ENCODE measurements at places on chromosomes 1 and 21. TPM values are rescaled to one million over a fixed set of nuclear protein-coding genes. Genes with fewer than 3 reads are reported as not detected.

TMEM61 gene
- total RNA-seq: not detected

FMO3 gene
- not detected for total RNA-seq

RAB42 gene
- 0.27 TPM for total RNA-seq

DNA sequence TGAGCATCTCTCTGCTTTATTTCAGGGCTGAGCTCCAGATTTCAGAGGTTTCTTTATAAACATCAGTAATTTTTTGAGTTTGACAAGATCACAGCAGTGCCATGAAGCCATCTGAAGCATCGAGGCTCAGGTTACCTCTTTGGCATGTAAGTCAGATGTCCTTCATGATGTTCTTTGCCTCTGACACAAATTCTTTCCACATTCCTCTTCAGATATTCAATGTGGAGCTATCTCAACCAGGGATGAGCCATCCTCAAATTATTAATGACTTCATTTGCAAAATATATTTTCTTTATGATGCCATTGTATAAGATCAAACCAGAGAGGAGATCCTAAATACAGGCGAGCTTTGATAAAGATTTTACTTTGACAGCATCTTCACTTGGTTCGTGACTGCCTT lies 256.7 kb downstream of the COL11A1 start:
- no peaks in the 10 kb centered on the region for H3K27me3 ChIP-seq
- H3K36me3 ChIP-seq: no peaks in the 10 kb centered on the region
- H3K4me1 ChIP-seq: no peaks in the 10 kb centered on the region
- no peak overlapping the region for H3K27ac ChIP-seq

GRCh38 chr1:151356696-151357095 lies 9.6 kb upstream of the RFX5 start:
- H3K27ac ChIP-seq: no peak overlapping the region
- no peak overlapping the region for H3K4me3 ChIP-seq
- no peak for DNase-seq
- H3K4me1 ChIP-seq: no peaks in the 10 kb centered on the region
- peaks cover 3% of the 10 kb centered on the region for H3K27me3 ChIP-seq

DNA sequence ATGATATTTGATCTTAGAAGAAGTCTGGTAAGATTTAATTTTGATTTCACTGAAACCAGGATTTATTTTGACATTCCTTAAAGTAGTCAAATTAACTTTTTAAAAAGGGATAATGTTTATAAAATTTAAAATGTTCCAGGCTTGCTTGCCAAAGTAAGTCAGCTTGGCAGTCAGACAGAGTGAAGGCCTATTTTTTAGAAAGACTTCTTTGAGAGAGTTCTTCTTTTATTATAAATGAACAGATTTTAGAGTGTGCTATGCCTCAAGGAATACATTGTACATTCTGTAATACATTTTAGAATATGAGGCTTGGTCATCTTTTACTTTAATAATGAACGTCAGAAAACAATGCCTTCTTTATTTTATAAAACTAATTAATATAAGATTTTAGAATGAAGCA lies 138.7 kb downstream of the DISP1 start:
- H3K4me3 ChIP-seq: no peak overlapping the region
- DNase-seq: no peak
- no peaks in the 10 kb centered on the region for H3K27me3 ChIP-seq
- no peaks in the 10 kb centered on the region for H3K4me1 ChIP-seq
- H3K36me3 ChIP-seq: no peaks in the 10 kb centered on the region

- H3K4me3 ChIP-seq: no peak overlapping the region
- no peak overlapping the region for H3K27ac ChIP-seq
- peaks cover 5% of the 10 kb centered on the region for H3K36me3 ChIP-seq
- no peaks in the 10 kb centered on the region for H3K4me1 ChIP-seq
- DNase-seq: no peak
- no peaks in the 10 kb centered on the region for H3K27me3 ChIP-seq
Measured at GRCh38 chr1:77876884-77877283, 11.5 kb upstream of the NEXN start.

DNA sequence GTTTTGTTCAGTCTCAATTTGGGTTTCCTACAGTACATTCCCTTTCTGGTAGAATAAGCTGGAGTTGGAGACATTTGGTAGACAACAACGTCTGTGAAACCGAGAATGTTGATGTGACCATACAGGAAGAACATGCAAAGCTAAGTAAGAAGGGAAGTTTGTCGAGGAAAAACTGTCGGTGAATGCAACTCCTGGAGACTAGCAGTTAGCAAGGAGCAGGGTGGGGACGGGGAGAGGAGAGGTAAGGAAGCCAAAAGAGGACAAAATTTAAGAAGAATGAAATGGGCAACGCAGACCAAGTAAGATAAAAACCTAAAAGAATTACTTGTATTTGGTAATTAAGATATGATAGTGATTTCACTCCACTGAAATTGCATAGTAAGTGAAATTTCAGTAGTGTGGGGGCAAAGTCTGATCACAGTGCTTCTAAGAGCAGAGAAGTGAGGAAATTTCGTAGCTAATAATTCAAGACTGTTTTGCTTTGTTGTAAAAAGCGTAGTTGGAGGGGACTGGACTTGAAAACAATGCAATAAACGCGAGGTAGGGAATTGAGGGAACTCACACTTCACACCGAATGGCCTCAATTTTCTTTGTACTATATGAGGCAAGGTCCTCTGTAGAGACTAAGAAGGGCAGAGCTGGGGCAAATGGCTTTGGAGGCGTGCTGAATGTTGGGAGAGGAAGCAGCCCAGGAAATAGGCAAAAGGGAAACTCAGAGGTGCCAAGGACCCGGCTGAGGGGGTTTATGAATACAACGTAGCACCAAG lies 787 bp upstream of the GIPC2 start:
- no peaks in the 10 kb centered on the region for H3K36me3 ChIP-seq
- H3K4me3 ChIP-seq: peak overlapping the region; percentile 70
- peaks cover 36% of the 10 kb centered on the region for H3K4me1 ChIP-seq

- H3K36me3 ChIP-seq: no peaks in the 10 kb centered on the region
- DNase-seq: no peak
- no peak overlapping the region for H3K27ac ChIP-seq
- no peaks in the 10 kb centered on the region for H3K4me1 ChIP-seq
- H3K4me3 ChIP-seq: no peak overlapping the region
- peaks cover 16% of the 10 kb centered on the region for H3K27me3 ChIP-seq
Measured at GRCh38 chr1:54124906-54125305, 27.9 kb downstream of the CDCP2 start.

- H3K4me3 ChIP-seq: no peak overlapping the region
- H3K27me3 ChIP-seq: no peaks in the 10 kb centered on the region
- no peak for DNase-seq
- H3K36me3 ChIP-seq: peaks cover 10% of the 10 kb centered on the region
- no peak overlapping the region for H3K27ac ChIP-seq
- peaks cover 24% of the 10 kb centered on the region for H3K4me1 ChIP-seq
Measured at GRCh38 chr1:52598729-52599128, 3.4 kb upstream of the GPX7 start.

- H3K4me3 ChIP-seq: no peak overlapping the region
- no peak overlapping the region for H3K27ac ChIP-seq
Measured at GRCh38 chr1:245997471-245998258, 509.4 kb downstream of the SMYD3 start.

DNA sequence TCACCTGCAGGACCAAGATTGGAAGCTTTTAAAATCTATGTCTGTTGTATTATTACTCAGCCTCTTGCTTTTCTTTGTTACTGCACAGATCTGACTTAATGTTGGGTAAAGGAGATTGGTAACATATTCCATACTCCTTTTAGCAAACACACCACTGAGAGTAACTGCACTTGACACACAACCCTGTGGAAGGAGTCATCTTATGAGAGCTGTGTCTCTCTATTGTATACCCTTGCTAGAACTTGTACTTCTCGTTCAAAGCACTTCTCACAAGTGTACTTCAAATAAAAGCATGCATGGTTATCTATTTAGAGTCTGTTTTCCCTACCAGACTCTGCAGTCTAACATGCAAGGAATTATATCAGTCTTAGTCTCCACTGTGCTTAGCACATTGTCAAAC lies 813.4 kb downstream of the ADGRL2 start:
- no peak for DNase-seq
- no peaks in the 10 kb centered on the region for H3K4me1 ChIP-seq
- no peak overlapping the region for H3K27ac ChIP-seq
- no peak overlapping the region for H3K4me3 ChIP-seq
- H3K27me3 ChIP-seq: no peaks in the 10 kb centered on the region
- no peaks in the 10 kb centered on the region for H3K36me3 ChIP-seq

DNA sequence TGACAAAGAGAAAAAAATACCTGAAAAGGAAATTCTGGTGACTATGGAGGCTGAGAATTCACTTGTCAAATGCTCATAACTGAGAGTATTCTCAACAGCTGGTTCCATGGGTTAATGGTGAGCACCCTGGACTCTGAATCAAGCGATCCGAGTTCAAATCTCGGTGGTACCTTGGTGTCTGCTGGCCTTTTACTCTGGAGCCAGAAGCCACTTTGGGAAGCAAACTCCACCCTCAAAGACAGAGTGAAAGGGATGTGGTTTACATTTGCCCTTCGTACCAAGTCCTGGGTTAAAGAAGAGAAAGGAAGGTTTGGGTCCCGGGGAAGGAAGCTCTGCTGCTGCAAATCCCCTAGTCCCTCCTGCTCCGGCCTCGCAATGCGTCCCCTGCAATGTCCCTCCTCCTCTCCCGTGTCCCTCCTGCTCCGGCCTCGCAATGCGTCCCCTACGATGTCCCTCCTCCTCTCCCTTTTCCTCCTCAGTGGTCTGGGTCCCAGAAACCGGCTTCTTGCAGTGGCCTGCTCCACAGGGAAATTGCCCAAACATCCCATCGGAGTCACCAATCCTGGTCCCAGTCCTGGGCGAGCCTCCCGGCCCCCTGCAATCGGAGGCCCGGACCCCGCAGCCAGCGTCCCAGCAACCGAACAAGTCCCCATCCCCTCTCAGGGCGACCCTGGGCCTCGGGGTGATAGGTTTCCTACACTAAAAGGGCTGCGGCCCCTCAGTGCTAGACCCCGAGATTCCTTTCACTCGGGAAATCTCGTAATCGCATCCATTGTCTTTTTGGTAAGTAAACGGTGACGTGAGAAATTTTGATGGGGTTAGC lies 129.4 kb downstream of the PPIAL4G start:
- no peak for DNase-seq
- H3K4me3 ChIP-seq: no peak overlapping the region
- H3K27me3 ChIP-seq: peaks cover 85% of the 10 kb centered on the region
- no peaks in the 10 kb centered on the region for H3K4me1 ChIP-seq

GRCh38 chr1:164635803-164636731 lies 77.1 kb downstream of the PBX1 start:
- H3K27me3 ChIP-seq: no peaks in the 10 kb centered on the region
- H3K4me3 ChIP-seq: no peak overlapping the region
- no peaks in the 10 kb centered on the region for H3K4me1 ChIP-seq
- no peak overlapping the region for H3K27ac ChIP-seq
- no peak for DNase-seq

DNA sequence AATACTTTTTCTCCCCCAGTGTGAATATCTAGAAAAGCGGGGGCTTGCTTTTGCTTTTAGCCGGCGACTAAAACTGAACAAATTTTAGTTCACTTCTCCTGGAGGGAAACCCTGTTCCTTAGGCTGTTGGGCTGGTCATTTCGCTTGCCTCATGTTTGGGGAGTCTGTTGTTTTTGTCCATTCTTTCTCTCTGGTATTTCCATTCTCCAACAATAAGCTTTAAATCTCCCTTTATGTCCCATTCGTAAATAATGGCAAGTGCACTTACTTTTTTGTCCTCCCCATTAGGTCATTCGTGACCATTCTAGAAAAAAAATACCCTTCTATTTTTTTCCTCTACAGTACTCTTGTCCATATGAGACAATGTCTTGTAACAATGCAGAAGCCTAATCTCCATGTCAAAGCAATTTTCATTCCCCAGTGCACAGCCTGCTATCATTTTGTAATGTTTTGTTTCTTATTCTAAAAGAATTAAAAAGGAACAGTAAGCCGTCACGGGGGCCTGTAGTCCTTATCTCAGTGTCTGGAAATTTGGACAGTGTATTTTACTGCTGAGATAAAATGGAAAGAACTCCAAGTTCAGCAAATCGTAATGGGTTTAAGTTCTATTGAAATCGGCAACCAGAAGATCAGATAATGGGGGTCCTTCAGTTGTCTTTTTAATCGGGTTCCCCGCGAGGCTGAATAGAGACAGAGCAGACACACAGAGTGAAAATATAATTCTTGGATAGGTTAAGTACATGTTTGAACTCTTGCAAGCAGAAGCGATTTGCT lies 21.8 kb downstream of the PROX1 start:
- no peak overlapping the region for H3K4me3 ChIP-seq
- peaks cover 7% of the 10 kb centered on the region for H3K27me3 ChIP-seq
- no peaks in the 10 kb centered on the region for H3K4me1 ChIP-seq
- no peak for DNase-seq
- H3K36me3 ChIP-seq: no peaks in the 10 kb centered on the region

- H3K36me3 ChIP-seq: no peaks in the 10 kb centered on the region
- no peaks in the 10 kb centered on the region for H3K4me1 ChIP-seq
- no peaks in the 10 kb centered on the region for H3K27me3 ChIP-seq
- DNase-seq: no peak
- H3K27ac ChIP-seq: no peak overlapping the region
- no peak overlapping the region for H3K4me3 ChIP-seq
Measured at GRCh38 chr21:37763298-37763697, 153.0 kb downstream of the KCNJ6 start.

GRCh38 chr1:5349526-5349925 lies 642.7 kb downstream of the NPHP4 start:
- no peak for DNase-seq
- H3K36me3 ChIP-seq: no peaks in the 10 kb centered on the region
- H3K27me3 ChIP-seq: peaks cover 5% of the 10 kb centered on the region
- H3K27ac ChIP-seq: no peak overlapping the region
- H3K4me1 ChIP-seq: no peaks in the 10 kb centered on the region

- H3K36me3 ChIP-seq: no peaks in the 10 kb centered on the region
- H3K4me3 ChIP-seq: no peak overlapping the region
- DNase-seq: no peak
- H3K4me1 ChIP-seq: no peaks in the 10 kb centered on the region
Measured at GRCh38 chr1:95407131-95407885, 173.3 kb downstream of the RWDD3 start.

- H3K4me1 ChIP-seq: peaks cover 49% of the 10 kb centered on the region
- no peaks in the 10 kb centered on the region for H3K27me3 ChIP-seq
- H3K27ac ChIP-seq: peak overlapping the region; percentile 85
- peaks cover 39% of the 10 kb centered on the region for H3K36me3 ChIP-seq
- peak overlapping the region; percentile 80 for H3K4me3 ChIP-seq
- peak; percentile 30 for DNase-seq
Measured at GRCh38 chr1:226064816-226065248, 2.3 kb downstream of the H3-3A start.

DNA sequence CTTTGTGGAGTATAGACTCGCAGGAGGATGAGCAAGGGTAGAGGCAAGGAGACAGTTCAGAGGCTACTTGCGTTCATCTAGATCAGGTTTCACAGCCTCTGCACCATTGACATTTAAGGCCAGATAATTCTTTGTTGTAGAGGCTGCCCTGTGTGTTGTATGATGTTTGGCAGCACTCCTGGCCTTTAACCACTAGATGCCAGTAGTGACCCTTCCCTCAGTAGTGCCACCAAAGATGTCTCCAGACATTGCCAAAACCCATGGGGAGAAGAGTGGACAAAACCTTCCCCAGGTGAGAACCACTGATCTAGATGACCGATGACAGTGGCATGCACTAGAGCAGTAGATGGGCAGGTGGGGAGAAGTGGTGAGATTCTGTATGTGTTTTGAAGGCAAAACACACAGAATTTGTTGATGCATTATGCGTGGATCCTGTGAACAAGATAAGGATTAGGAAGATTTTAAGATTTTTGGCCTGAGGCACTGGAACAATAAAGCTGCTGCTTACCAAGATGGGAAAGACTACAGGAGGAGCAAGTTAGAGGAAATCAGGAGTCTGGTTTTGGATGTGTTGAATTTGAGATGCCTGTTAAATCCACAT lies 9.9 kb upstream of the COG2 start:
- no peak overlapping the region for H3K27ac ChIP-seq
- H3K27me3 ChIP-seq: peaks cover 5% of the 10 kb centered on the region
- H3K4me1 ChIP-seq: no peaks in the 10 kb centered on the region
- no peak for DNase-seq
- H3K36me3 ChIP-seq: no peaks in the 10 kb centered on the region

Measured in activated T-helper 1 cell treated with anti-CD3 and anti-CD28 coated beads, Interleukin-12 subunit alpha, Interleukin-12 subunit beta, Interleukin-2, Interleukin-4 antibody, amounts not matched to agents 30 ng/mL and 10 ng/mL and 1 ng/mL, durations not matched to agents 14 hours and 24 hours and 36 hours (primary cell).